ENCODE measurements at places on chromosomes 12 and 14. TPM values are rescaled to one million over a fixed set of nuclear protein-coding genes. Genes with fewer than 3 reads are reported as not detected.

The PRH2 gene
- total RNA-seq: not detected

- no peak for DNase-seq
Observed at GRCh38 chr12:124520265-124520701, 47.1 kb downstream of the NCOR2 start.

GRCh38 chr12:117854339-117855012, 114.3 kb downstream of the KSR2 start:
- DNase-seq: no peak

DNA sequence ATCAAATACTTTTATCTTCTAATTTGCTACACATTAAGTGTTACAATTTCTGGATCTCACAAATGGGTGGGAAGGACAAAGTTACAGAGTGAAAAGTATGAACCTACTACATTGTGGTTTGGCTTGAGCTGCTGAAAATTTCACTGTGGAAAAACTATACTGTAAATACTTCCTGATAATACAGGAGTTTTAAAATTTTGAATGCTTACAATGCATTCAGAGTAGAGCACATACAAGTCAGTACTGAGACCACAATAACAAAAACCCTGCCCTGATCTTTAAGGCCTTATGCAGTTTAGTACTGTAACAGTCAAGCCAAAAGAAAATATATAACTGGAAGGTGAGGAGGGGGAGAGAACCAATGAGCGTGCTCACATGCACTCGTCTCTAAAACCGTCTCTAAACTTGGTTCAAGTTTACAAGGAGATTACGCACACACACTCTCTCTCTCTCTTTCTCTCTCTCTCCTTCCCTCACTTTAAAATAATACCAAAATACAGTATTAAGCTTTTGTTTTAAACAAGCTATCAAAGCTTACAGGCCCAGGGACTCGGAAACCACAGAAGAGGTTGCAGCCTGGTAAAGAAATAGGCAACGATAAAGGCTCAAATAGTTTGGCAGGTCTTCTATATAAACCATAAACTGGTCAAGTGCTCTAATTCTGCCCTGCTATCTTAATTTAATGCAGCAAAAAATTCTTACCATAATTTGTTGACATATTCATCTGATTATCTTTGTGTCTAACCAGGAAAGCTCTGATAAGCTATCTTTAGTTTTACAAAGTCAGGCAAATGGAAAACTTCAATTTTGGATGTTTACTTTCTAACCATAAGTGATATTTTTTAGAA, 58.0 kb downstream of the ATF7 start:
- DNase-seq: no peak

All from esophagus squamous epithelium (tissue), 5 donors.